ENCODE measurements at places on chromosomes 16 and 17.

GRCh38 chr17:81533339-81534141, 5.4 kb downstream of the FSCN2 start:
- DNase-seq, result no peak

DNA sequence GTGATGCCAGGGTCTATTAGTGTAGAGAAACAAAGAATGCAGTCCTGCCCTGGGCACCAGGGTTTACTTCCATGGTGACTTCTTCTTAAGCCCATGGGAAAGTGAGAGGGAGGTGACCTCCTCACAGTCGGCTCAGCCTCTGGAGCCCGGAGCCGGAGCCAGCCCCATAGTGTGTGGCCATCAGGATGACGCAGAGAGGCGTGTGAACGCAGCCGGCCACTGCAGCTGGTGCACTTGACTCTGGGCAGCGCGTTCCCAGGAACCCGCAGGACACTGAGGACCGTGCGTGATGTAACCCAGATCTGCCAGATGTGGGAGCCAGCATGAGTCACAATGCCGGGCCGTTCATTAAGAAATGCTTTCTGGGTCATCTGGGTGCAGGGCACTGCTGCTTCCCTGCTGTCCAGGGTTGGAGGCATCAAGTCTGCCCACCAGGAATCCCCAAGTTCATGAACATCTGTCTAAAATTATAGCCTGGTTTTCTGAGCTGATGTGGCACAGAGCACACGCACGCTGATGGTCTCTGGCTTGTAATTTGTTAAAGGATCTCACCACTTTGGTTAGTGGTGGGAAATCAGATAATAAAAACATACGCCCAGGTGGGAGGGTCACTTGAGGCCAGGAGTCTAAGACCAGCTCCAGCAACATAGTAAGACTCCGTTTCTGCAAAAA, 114.1 kb downstream of the PITPNC1 start:
- no peak for DNase-seq

DNA sequence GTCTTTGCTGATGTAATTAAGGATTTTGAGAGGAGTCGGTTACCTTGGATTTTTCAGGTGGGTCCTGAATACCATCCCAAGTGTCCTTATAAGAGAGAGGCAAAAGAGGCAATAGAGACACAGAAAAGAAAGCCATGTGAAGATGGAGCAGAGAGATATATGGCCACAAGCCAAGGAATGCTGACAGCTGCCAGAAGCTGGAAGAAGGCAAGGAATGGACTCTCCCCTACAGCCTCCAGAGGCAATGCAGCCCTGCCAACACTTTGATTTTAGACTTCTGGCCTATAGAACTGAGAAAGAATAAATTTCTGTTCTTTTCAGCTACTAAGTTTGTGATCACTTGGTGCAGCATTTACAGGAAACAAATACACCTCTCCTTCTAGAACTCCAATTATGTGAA, 8.2 kb upstream of the RNFT1 start:
- no peak for DNase-seq

- no peak for DNase-seq
Observed at GRCh38 chr16:86455116-86455515, 55.2 kb upstream of the FOXF1 start.

- DNase-seq, result no peak
Observed at GRCh38 chr16:87138316-87138715, 178.9 kb downstream of the C16orf95 start.

GRCh38 chr16:76175718-76176117, 101.5 kb upstream of the CNTNAP4 start:
- no peak for DNase-seq

GRCh38 chr16:22013486-22013885, 5.6 kb downstream of the MOSMO start:
- DNase-seq, result no peak

GRCh38 chr17:6413065-6413464, 21.9 kb downstream of the AIPL1 start:
- no peak for DNase-seq

DNA sequence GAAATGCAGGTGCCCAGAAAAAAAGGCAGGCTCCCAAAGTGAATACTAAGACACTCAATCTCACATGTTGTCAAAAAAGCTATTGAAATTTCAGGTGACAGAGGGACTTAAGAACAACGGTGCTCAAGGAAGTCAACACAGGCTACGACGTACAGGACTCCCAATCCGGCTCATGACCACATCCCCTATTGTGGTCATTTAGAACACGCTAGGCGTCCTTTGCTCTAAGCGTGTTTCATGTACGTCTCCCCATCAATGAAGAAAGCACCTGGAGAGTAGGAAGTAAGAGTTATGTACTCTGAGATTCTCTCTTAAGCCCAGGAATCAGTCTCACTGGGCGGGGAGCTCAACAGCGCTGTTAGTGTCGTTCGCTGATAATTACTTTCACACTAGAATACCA, 94.1 kb downstream of the MRM3 start:
- no peak for DNase-seq

GRCh38 chr17:36721560-36722120, 120.3 kb downstream of the MRM1 start:
- no peak for DNase-seq

DNA sequence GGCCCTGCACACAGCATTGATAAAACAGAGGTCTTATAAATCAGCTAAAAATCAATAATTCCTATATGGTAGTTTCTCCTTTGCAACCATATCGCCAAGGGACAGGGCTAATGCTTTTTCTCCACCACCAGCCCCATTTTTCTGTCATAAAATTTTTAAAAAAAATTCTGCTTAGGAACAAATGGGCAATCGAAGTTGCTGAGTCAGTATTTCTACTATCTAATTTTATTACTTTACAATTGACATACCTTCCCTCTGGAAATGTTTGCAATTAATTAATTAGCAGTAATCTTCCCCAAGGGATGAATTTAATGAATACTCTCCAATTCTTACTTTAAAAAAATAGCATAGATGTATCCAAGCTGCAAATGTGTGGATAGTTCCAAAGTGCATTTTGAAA, 1.7 kb upstream of the IRX6 start:
- no peak for DNase-seq

- no peak for DNase-seq
Observed at GRCh38 chr17:61248399-61248798, 151.2 kb upstream of the TBX2 start.

DNA sequence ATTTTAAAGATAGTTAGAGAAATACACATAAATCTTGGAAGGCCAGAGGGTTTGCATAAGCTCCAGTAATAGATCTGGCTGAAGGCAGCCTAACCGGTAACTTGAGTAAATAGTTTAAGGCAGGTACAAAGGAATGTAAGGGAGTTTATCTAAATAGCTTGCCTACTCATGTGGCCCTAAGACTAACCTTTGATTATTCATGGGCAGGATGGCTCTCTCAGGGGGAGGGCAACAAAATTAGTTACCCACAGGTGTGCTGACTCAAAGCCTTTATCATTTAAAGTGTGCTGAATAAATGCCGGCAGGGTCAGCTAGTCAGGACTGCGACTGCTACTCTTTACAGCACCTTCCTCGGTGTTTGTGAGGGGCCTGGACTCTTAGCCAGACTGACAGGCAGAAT, 761.3 kb upstream of the KIF2B start:
- DNase-seq, result no peak

- DNase-seq, result no peak
Observed at GRCh38 chr16:87712184-87712762, 53.5 kb downstream of the KLHDC4 start.

- DNase-seq, result no peak
Observed at GRCh38 chr16:27414788-27415431, 12.9 kb downstream of the IL21R start.

GRCh38 chr17:77405867-77406732, 265.3 kb downstream of the SEC14L1 start:
- no peak for DNase-seq

GRCh38 chr16:57957673-57958392, 13.1 kb downstream of the CNGB1 start:
- DNase-seq, result peak; percentile 21

DNA sequence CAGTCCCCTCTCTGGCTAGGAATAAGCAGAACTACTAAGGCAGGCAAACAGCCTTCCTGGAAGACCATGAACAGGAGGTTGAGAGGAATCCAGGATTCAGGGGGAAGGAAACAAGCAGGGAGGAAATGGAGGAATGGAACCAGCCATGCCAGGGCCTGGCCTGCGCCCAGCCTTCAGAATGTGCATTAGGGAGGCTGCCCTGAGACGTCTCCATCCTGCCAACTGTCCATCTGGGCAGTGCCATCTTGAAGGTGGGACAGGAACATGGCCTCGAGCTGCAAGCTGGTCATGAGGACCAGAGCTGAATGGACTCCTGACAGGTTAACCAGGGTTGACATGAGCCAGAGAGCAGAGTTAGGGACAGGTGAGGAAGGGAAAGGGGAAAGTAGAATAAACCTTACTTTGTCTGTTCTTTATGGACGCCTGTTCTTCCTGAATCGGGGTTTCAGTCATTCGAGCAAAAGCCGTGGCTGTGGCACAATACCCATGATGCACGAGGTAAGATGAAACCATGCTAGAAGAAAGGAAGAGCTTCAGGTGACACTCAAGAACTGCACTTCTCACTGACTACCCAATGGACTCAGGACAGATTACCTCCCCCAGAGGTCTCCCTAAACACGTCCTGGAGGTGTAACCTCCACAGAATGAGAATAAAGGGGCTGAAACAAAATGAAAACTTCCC, 12.1 kb upstream of the GFOD2 start:
- DNase-seq, result no peak

- peak; percentile 87 for DNase-seq
Observed at GRCh38 chr17:35748341-35748841, 4.6 kb downstream of the GAS2L2 start.

- no peak for DNase-seq
Observed at GRCh38 chr16:57878586-57878985, 76.3 kb upstream of the KIFC3 start.

DNA sequence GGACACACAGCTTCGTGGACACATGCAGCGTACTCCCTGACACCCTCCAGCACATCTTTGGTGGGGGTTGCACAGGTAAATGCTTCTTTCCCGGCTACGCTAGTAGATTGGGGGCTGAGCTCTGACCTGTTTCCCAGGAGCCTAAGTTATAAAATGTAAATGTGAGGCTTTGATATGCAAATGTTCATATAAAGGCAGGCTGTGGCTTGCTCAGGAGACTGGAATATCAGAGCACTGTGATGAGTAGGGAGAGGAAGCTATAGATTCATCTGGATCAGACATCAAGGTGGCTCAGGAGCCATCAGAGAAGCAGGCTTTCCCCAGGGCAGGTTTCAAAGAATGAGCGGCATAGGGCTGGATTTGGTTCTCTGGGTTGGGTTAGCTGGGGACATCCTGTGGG, 3.4 kb upstream of the ETV4 start:
- no peak for DNase-seq

DNA sequence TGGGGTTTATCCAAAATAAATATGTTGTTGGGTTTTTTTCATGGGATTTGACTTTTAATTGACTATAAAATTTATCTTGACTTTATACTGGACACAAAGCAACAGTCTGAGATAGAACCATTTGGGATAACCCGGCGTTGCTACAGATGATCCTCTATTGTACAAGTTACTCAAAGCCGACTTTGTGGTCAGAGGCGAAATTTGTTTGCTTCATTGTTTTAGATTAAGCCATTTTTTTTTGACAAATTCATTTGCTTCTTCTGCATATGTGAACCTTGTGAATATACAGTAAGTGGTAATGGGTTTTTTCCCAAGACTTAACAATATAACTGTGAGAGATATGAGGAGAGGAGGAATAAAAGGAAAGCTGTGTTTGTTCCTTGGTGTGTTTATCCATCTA, 11.8 kb downstream of the MYO1D start:
- DNase-seq, result no peak

GRCh38 chr16:67931712-67932461, at the start of gene CTRL:
Gene CTRL, minus strand, starts transcription at chr16:67931862. Its CDS starts 10 bp downstream, at chr16:67931852.
- no peak for DNase-seq

DNA sequence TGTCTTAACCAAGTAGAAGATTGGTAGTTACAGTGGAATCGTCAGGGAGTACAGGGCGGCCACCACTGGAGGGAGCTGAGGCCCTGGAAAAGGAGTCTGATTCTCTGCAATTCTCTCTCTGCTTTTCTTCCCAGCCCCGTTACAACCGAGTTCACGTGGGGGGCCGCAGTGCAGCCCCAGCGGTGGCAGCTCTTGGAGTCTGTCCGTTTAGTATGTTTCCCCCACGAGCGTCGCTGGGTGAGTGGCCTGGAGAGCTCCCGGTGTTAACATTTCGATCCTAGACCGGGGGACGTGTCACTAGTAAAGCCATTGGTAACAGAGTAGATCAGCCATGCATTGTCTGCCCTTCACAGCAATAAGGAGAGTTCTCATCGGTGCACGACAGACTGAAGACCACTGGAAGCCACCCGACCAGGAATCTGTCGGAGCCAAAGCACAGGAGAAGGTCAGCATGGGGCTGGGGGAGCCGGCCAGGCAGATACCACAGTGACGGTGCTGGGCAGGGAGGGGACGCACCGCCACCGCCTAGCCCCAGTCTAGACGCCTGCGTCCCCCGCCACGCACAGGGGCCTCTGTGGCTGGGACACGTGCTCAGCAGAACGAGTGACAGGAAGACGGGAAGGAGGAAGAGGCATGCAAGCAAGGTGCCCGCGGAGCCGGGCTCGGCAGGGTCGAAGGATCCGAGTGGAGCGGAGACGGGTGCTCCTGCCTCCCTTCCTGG, 15.7 kb downstream of the SLC16A3 start:
- no peak for DNase-seq

GRCh38 chr17:34347063-34347462, 9.2 kb upstream of the CCL13 start:
- DNase-seq, result no peak

DNA sequence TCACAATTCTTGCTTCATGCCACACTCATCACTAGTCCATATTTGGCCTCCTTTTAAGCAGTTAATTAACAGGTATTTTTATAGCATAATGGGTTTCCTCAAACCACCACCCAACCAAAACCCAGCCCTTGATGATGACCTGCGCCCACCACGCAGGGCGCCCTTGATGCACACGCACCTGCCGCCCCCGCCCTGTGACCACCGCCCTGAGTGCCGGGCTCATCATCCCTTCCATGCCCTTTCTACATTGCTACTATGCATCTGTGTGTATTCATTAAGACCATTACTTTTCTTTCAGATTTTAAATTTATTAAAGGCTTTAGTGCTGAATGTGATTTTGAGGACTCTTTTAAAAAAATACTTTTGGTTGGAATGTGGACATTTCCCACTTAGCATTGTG, 204.8 kb upstream of the CHMP6 start:
- DNase-seq, result no peak
